ENCODE measurements at places on chromosomes 3 and 15.

DNA sequence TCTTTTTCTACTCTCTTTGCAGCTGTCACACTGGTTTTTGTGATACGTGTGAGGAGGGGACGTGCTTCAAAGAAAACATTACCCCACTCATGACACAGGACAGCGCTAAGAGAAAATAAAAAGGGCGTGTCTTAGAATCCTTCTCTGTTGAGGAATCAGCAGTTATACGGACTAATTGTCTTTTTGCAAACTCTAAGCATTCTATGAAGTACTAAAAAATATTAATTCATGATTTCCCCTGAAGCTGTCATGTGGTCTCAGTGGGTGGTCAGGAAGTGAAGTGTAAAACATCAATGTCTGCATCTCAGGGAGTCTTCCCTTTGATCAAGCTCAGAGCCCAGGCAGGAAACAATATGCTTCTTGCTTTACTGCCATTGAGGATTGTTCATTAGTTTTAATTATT, 117.5 kb upstream of the CRBN start:
- no peak for DNase-seq

GRCh38 chr3:125513490-125514115, 6.4 kb downstream of the SNX4 start:
- DNase-seq: no peak

- no peak for DNase-seq
Observed at GRCh38 chr3:13772885-13773745, 106.8 kb downstream of the WNT7A start.

- DNase-seq: no peak
Observed at GRCh38 chr15:75185271-75186029, 16.2 kb upstream of the C15orf39 start.

- no peak for DNase-seq
Observed at GRCh38 chr3:139263798-139264197, 80.0 kb upstream of the MRPS22 start.

GRCh38 chr3:63034101-63034500, 158.9 kb upstream of the CADPS start:
- DNase-seq: no peak

GRCh38 chr3:114863848-114864247, 283.2 kb downstream of the ZBTB20 start:
- no peak for DNase-seq

- DNase-seq: no peak
Observed at GRCh38 chr3:192834428-192834827, 83.2 kb downstream of the MB21D2 start.

DNA sequence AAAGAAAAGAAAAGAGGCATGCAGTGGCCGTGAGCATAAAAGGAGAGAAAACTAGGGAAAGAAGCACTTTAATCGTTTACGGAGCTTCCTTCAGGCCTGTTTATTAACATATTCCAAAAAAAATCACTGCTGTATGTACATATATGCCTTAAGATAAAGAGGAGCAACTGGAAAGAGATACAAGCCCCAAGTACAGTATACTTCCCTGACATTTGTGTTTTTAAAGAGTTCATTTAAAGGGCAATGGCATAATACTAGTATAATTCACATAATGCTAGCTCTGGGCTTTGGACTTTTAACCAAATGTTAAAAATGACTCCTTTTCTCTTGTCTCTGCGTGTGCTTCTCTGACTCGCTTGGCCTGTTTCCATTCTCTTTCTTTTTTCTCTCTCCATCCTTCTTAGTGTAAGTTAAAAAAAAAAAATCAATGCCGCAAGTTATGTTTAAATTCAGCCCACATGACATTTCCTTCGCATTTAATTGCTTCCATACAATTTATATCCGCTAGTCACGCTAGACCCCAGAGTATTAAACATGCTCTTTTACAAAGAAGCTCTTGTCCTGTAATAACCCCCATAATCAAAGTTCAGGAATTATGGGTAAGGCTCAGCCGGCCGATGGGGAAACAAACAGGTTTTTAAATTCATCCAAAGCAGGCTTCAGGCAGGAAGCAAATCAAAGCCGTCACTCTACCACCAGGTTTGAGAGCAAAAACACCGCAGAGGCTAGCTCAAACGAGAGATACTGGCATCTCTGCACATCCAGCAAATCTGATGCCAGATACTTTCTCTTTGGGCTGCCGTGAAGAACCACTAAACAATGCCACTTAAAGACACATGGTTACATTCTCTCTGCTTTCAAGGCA, 19.4 kb downstream of the WWTR1 start:
- DNase-seq: no peak

- DNase-seq: no peak
Observed at GRCh38 chr3:177904621-177905020, 631.6 kb upstream of the KCNMB2 start.

- DNase-seq: no peak
Observed at GRCh38 chr3:29412110-29412509, 131.2 kb downstream of the RBMS3 start.

DNA sequence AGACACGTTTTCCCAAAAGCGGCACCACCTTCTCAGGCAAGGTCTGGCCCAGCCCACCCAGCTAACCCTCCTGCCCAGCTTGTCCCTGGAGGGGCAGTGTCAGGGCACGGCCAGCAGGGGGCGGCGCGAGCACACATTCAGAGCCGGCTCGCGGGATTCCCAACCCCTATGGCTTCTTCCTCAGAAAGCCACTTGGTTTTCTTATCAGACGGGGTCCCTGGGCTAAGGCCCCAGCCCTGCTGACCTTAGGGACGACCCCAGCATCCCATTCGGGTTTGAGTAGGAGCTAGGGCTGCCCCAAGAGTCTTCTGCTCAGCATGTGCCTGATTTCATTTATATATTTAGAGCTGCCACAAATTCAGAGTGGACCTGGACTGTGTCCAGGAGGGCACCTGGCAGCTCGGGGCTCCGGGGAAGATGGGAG, 14.5 kb downstream of the RLBP1 start:
- peak; percentile 48 for DNase-seq

DNA sequence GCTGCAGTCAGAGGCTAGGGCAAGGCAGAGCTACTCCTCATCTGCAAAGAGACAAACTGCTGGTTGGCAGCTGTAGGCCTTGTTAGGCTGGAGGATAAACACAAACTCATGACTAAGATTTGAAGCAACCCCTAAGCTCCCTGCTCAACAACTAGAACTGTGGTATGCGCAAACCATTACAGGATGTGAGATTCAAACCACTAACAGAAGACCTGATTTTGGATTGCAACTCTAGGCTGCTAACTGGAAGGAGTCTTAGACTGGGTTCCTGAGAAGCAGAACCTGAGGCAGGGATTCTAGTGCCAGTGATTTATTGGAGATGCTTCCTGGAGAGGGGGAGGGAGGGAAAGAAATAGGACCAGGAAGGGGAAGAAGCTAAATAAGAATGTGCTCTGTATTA, 22.5 kb downstream of the CCR4 start:
- DNase-seq: no peak

- peak; percentile 74 for DNase-seq
Observed at GRCh38 chr15:73972984-73973682, 19.0 kb downstream of the STOML1 start.

DNA sequence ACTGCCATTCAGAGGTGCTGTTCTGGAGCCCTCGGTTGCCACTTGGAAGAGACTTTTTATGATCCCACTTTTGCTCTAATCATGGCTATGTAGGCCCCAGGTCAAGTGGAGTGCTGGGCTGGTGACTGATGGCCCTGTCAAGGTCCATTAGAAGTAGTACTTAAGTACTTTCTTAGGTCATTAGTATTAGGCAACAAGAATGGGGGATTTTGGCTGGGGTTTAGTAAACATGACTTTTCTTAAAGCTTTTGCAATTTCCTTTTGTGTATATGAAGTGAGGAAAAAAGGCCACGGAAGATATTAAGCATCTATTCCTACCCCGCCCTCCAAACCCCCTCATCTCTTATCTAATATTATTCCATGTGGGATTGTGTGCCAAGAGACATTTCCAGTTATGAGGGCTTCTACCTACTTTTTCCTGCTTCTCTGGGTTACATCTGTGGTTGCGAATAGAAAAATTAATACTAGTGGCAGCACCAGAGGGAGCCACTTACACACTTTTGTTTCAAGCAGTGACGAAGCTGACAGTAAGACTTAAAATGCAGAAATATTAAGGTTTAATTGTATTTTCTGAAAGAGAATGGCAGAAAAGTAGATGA, 13.9 kb downstream of the NLGN1 start:
- DNase-seq: peak; percentile 41

DNA sequence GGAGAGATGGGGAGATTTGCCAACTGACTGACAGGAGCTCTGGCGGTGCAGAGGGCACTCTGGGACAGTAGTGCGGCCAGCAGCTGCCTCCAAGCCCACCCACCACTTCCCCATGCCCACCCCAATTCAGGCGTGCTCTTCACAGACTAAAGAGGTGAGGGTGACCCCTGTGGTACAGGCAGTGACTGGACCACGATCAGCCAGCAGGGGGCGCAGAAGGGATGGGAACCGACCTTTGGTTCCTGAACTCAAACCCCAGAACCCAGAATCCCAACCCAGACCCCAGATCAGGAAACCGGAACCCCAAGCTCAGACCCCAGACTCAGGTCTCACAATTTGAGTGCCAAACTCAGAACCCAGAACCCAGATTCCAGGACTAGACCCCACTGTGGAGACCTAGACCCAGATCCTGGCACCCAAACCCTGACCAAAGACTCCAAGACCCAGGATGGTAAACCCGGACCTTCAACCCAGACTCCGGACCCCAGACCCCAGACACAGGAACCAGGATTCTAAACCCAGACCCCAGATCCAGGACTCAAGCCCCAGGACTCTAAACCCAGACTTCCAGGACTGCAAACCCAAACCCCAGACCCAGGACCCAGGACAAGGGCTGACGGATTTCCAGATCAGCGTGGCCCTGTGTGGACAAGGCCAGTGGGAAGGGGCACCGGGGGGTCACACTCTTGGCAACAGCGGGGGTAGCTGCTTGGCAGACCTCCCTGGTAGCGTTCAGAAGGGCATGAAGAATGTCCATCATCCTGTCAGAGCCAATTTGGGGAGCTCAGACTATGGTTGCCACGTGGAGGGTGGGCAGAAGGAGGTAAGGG, 3.7 kb upstream of the MYL3 start:
- no peak for DNase-seq

- DNase-seq: no peak
Observed at GRCh38 chr3:62051506-62051905, 321.8 kb downstream of the FEZF2 start.

DNA sequence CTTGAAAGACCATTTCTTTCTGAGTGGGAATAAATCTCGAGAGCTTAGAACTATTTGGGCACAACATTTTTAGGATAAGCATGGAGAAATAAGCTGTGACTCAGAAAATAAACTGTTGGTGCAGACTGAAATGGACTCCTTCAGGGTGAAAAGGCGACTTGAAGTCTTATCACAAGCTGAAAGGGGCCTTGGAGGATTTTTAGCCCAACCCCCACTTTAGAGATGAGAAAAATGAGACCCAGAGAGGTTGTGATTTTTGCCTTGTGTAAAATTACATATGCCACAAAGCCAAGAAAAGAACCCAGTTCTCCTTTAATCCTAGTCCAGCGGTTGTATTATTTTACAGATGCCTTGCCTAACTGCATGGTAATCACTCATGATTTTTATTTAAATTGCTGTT, 1.5 kb downstream of the ATP1B3 start:
- DNase-seq: no peak

GRCh38 chr3:66383998-66384745, 116.7 kb downstream of the LRIG1 start:
- DNase-seq: no peak

- DNase-seq: no peak
Observed at GRCh38 chr3:16385151-16385550, 120.1 kb downstream of the OXNAD1 start.

DNA sequence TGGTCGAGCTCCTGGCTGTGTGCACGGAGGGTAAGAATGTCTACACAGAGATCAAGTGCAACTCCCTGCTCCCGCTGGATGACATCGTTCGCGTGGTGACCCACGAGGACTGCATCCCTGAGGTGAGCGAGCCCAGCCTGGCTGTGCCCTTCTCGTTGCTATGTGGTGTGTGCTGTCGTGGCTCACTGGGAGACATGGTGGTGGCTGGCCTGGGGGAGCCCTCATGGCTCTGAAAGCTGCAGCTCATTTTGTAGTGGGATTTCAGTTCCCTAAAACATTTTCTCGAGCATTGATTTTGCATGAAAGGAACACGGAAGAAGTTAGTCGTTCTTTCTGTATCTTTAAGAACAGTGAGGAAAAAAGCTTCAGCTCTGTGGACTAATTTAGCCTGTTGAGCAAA, 200.5 kb downstream of the ITPR1 start:
- DNase-seq: no peak

- no peak for DNase-seq
Observed at GRCh38 chr15:41490355-41490754, 3.3 kb upstream of the ITPKA start.

DNA sequence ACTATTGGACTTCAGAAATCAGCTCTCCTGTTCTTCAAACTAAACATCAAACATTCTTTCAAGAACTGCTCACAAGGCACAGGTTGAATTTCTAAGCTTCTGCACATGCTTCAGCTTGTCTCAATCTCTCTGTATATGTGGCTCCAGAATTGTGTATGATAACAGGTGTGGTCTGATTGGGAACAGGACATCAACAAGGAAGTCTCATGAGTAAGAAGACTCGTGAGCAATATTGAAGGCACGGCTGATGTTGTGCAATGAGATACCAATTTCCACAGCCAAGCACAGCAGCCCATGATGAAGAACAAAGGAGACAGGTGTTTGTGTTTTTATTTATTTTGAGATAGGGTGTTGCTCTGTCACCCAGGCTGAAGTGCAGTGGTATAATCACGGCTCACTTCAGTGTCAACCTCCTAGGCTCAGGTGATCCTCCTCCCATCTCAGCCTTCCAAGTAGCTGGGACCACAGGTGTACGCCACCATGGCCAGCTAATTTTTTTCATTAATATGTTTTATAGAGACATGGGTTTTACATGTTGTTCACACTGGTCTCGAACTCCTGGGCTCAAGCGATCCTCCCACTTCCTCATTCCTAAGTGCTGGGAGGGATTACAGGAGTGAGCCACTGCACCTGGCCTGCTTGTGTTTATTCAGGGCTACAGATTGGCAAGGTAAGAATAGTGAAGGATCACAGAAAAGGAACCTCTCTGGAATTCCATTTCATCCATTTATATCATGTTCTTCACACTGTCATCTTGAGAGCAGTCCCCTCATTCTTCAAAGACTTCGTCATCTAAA, 32.2 kb upstream of the ABHD17C start:
- no peak for DNase-seq

DNA sequence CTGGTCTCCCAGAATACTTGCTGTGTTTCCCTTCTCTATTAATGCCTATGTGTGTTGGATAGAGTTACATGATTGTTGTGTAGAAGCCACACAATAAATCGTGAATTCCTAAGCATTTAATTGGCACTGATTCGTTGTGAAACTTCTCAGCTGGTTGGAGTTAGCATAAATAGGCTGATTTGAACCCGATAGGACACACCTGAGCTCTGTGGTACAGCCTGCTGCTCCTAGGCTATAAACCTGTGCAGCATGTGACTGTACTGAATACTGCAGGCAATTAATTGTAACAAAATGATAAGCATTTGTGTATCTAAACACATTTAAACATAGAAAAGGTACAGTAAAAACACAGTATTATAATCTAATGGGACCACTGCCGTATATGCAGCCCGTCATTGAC, 4.9 kb downstream of the ACAD11 start:
- no peak for DNase-seq

DNA sequence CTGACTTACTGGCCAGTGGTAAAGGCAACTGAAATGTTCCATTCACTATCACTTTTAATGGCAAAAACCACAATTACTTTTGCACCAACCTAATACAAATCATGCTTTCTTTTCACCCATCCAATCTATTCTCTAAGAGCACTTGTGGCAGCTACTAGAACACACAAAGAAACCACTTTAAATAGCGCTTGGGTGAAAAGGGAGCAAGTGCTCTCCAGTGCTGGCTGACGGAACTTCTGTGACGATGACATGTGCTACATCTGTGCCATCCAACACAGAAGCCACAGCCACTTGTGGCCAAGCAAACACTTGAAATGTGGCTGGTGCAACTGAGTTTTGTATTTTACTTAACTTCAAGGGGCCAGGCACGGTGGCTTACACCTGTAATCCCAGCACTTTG, 18.9 kb downstream of the SH3BP5 start:
- DNase-seq: no peak
